CD4-positive, alpha-beta T cell treated with Interleukin-15 for 1 hour (primary cell): ENCODE measurements at places on chromosomes 11 and 22.
A peak's percentile ranks its signal among the peaks of the same experiment; 100 is the strongest.

DNA sequence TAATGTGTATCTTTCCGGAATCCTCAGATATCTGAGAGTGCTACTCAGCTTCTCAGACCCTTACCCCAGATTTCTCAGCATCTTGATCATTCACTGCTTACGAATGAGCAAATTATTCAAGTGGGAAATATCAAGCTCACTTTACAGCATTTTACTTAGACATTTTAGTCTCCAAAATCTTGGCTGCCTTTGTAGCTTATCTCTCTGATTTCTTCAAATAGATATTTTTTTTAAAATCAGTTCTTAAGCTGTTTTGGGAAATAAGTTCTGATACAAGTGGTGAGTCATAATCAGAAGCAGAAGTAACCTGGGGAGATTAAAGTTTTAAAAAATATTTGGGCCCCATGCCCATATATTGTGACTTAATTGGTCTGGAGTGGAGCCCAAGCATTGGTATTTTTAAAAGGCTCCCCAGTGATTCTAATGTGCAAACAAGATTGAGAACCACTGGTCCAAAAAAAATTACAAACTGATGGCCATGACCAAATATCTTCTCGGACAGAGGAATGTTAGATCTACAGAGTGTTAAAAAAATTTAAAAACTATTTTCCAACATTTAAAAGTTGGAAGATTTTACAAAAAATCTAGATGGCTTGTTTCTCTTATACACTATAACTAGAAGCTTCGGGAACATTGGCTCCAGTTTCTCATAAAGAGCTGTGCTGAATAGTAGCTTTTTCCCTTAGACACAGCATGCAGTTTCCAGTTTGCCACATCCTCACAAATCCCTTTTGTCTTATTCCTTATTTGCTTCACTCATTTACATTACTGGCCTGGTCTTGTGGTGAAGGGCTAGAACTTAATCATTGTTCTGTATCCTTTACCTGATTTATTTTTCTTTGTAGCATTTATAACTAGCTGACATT lies 87.8 kb upstream of the BMAL1 start:
- no peak for DNase-seq

DNA sequence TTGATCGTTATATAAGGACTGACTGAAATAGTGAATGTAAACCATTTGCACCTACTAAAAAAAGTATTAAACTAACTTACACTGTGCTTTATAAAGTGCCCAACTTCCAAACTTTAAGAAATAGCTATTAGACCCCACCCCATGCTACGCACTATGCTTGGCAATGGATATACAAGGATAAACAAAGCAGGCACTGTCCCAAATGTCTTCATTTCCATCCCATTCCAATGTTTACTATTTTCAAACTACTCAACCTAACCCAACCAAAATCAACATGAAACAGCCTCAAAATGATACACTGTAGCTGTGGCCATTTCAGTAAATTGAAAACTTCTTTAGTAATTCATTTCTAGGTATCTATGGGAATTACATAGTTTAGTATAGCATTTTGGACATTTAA lies 12.5 kb downstream of the PHF21A start:
- no peak for DNase-seq

GRCh38 chr11:12592283-12592682 lies 81.9 kb upstream of the TEAD1 start:
- DNase-seq, result no peak

GRCh38 chr11:61281581-61282250 lies 13.4 kb downstream of the VWCE start:
- no peak for DNase-seq

GRCh38 chr11:39374963-39375698 lies 2084.3 kb downstream of the LRRC4C start:
- no peak for DNase-seq

DNA sequence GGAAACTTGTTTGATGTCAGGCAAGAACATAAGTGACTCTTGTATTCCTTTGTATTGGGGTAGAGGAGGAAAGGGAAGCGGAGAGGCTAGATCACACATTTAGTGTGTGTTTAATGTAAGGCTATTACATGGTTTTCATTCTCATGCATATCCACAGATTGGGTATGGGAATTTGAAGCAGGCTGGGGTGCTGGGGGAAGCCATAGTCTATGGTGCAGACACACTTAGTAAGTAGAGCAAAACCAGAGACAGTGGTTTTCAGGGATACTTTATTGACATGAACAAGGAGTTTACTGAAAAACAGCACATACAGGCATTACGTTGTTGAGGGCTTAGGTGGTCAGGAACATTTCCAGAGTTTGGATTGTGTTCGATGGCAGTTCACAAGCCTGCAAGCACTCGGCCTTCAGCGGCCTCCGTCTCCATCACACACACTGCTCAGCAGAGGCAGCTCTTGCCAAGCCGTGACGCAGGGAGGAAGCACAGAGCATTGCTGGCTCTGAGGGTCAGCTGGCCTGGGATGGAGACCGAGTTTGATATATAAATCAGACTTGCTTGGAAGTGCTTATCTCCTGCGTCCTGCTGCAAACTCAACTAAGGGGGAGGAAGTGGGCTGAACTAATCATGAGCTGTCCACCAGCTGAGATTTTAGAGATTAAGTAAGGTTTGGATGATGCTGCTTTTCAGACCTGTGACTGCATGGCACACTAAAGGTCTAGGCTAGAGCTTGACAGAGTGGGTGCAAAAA lies 25.3 kb downstream of the SCN3B start:
- DNase-seq, result no peak

DNA sequence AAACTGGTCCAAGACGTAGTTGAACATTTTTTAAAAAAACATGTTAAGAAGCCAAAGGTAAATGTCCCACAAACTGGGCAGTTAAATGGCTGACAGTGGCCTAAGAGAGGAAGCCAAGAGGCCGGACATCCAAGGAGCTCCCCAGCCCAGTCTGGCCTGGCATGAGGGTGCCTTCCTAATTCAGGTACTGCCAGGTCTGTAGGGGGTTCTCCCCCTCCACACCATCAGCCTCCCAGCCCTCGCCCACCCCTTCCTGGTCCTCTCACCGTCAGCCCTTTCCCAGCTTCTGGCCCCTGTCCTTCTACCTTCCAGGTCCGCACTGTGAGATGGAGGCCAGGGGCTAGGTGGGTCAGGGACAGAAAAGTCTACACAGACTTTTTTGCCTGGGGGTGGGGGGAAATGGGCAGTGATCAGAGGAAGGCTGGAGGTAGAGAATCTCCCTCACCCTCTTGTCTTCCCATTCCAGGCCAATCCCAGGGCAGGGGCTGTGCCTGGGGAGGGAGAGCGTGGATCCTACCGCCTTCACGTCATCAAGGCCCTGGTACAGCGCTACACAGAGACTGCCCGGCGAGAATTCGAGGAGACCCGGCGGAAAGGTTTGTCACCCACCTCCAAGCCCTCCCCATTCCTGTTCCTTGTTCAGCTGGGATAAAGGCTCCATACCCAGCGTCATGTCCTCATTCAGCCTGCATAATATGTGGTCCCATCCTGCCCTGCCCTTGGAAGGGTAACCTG lies 6.0 kb downstream of the ART5 start:
- DNase-seq, result peak; percentile 11

- no peak for DNase-seq
Measured at GRCh38 chr11:14248580-14248981, 110.4 kb downstream of the RRAS2 start.

DNA sequence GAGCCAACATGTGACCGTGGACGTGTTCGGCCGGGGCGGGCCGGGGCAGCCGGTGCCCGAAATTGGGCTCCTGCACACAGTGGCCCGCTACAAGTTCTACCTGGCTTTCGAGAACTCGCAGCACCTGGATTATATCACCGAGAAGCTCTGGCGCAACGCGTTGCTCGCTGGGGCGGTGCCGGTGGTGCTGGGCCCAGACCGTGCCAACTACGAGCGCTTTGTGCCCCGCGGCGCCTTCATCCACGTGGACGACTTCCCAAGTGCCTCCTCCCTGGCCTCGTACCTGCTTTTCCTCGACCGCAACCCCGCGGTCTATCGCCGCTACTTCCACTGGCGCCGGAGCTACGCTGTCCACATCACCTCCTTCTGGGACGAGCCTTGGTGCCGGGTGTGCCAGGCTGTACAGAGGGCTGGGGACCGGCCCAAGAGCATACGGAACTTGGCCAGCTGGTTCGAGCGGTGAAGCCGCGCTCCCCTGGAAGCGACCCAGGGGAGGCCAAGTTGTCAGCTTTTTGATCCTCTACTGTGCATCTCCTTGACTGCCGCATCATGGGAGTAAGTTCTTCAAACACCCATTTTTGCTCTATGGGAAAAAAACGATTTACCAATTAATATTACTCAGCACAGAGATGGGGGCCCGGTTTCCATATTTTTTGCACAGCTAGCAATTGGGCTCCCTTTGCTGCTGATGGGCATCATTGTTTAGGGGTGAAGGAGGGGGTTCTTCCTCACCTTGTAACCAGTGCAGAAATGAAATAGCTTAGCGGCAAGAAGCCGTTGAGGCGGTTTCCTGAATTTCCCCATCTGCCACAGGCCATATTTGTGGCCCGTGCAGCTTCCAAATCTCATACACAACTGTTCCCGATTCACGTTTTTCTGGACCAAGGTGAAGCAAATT lies 1.8 kb downstream of the FUT4 start:
- no peak for DNase-seq
